Foreskin keratinocyte (primary cell): ENCODE measurements at places on chromosomes 13 and 19. TPM values are rescaled to one million over a fixed set of nuclear protein-coding genes. Genes with fewer than 3 reads are reported as not detected.

DNA sequence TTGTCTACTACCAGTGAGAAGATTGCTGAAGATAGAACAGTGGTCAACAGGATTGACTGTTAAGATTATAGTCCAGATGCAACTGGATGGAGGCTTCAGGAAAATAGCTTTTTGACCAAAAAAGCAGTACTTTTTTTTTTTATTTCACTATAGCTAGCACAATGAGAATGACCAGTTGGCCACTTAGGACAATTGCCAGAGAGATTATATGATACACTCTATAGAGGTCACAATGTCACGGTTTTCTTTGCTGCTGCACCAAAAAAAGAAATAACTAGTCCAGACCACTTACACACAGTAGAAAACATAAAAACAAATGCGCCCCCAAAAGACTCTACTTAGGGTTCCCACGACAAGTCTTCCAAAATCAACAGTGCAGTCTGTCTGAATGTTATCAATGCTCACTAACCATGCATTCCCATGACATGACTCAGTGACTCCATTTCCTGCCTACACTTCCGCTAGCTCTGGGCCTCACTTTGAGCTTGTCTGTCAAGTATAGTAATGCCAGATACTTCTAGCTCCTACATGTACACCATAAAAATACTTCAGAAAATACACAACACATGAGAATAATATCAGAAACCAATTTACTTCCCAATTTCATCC, 209.1 kb upstream of the STARD13 start:
- DNase-seq = peak; percentile 83

- no peak for DNase-seq
Measured at GRCh38 chr13:44735806-44736205, 159.7 kb upstream of the TSC22D1 start.

DNA sequence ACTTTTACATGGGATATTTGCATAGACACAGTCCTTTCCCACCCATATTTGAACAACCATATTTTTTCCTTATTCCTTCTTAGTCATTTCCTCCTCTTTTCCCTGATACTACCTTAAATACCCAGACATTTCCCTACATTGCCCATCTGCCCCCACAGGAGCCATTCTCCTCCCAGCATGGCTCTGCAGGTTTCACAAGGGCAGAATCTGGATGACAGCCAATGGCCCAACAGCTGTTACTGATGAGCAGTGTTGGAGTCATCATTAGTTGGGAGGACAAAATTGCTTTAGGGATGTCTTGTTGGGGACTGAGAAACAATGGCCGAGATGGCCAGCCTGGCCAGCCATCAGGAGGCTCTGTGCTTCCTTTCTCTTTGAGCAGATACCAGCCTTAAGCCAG, 209.5 kb downstream of the KLF5 start:
- peak; percentile 88 for DNase-seq

- DNase-seq = peak; percentile 91
Measured at GRCh38 chr19:43078311-43078710, 4.2 kb downstream of the PSG2 start.

- DNase-seq = no peak
Measured at GRCh38 chr19:51627491-51628138, 2.6 kb downstream of the SIGLEC5 start.

- DNase-seq = no peak
Measured at GRCh38 chr19:7007859-7008258, 13.4 kb downstream of the MBD3L2B start.

DNA sequence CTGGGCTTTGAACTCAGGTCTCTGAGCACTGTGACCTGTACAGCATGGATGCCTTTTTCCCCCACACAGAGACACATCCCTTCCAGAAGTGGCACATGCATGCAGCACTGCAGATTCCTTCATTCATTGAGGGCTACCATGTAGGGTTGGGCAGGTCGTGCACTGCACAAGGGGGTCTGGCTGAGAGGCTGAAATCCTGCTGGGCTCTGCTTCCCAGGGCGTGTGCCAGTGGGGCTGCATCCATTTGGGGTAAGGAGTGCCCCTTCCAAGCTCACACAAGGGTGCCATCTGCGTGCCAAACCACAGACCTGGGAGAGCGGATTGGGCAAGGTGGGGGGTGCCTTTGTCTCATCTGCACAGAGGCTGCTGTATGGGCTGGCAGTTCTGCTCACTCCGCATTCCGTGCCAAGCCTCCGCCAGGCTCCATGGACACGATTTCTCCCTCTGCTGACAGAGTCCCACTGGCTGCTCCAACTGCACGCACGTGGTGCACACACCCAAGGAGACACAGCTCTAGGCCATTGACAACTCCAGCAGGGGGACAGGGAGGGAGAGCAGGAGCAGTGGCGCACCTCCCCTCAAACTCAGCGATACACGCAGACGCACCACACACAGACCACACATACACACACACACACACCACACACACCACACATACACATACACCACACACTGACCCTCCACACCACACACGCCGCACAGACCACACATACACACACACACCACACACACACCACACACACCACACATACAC, 4.5 kb upstream of the SHISA7 start:
- DNase-seq = peak; percentile 44

- no peak for DNase-seq
Measured at GRCh38 chr19:50244695-50245094, 41.3 kb downstream of the MYH14 start.

GRCh38 chr13:29572575-29572974, 22.9 kb downstream of the SLC7A1 start:
- DNase-seq = no peak

DNA sequence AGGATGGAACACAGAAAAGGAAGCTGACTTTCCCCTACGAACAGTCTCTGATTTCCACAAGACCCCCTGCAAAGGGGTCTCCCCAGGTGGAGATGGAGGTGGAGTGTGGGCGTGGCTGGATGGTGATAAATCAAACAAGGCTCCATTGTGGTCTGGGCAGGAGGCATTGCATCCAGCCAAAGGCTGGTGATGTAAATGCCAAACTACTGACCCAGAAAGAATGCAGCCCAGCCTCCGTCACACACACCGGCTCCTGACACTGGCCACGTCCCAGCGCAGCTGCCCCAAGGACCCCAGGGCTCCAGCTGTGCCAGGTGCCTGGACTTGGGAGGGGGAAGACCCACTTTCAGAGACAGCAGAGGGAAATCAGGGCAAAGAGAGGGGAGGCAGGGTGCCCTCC, 6.3 kb downstream of the SLC7A1 start:
- no peak for DNase-seq

DNA sequence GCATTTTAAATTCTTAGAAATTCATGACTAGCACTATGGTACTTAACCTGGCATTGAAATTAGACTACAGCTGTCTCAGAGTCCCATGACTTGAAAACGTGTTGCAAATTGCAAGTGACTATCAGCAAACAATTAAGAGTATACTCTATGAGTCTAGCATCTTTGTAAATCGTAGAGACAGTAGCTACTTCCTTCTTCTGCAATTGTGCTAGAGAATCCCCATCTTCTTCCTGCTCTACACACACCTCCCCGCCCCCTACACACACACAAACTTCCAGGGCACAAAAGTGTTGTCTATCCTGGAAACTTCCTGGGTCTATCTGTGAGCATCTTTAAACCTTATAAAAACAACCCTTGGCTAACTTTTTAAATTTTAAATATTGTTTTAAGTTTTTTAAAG, 35.2 kb upstream of the MIR17HG start:
- DNase-seq = no peak

DNA sequence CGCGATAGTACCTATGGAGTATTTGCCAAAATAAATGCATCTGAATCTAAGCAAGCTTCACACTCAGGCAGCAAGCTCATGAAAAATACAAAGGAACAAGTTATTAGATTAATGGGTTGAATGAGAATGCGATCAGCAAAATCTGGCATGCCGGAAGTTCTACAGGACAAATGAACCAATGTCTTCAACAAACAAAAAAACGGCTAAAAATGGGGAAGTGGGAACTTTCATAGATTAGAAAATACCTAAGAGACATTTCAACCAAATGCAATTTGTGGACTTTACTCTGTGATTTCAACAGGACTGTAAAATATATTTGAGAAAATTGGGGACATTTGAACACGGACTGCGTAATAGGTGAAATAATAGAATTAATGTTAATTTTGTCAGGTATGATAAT, 22.4 kb upstream of the RNASEH2B start:
- no peak for DNase-seq

GRCh38 chr13:33052506-33053280, 36.5 kb downstream of the KL start:
- DNase-seq = no peak

- DNase-seq = no peak
Measured at GRCh38 chr13:40182591-40182990, 483.9 kb downstream of the FOXO1 start.

- no peak for DNase-seq
Measured at GRCh38 chr19:29402563-29402962, 123.2 kb upstream of the VSTM2B start.

- DNase-seq = peak; percentile 53
Measured at GRCh38 chr13:86000546-86000945, 201.3 kb upstream of the SLITRK6 start.

DNA sequence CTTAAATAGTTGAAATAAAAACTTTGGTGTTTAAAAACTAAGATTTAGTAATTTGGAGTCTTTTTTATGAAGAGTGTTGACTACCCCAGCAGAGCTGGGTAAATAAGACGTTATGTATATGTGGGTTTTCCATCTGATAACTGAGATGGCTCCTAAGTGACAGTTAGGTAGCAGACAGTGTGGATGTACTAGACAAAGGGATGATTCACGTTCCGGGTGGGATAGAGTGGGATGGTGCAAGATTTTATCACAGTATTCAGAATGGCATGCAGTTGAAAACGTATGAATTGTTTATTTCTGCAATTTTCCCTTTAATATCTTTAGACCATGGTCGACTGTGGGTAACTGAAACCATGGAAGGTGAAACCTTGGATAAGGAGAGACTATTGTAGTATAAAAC, 50.4 kb downstream of the NAA16 start:
- no peak for DNase-seq

- no peak for DNase-seq
Measured at GRCh38 chr13:113558461-113558860, 26.1 kb upstream of the TFDP1 start.

DNA sequence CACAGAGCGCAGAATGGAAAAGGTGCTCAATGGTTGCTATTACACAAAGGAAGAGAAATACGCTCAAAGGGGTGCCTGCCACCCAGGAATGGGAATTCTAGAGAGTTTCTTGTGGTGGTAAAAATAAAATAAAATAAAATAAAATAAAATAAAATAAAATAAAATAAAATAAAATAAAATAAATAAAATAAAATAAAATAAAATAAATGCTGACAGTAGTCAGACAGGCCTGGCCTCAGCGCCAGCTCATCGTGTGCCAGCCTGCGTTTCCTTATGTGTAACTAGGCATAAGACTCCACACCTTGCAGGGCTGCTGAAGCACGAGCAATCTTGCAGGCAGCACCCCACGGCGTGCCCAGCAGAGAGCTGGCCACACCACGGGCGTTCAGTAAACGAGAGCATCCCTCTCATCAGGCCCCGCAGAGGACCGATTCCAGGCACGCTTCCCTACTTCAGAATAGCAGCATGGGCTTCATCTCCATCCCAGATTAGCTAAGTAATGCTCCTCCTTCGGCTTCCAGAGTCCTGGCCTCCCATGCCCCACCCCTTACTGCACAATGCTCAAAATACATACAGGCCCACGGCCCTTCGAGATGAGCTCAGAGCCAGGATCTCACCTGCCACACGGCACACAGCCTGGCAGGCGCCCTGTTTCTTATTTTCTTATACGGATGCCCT, 5.6 kb downstream of the NAPA start:
- DNase-seq = no peak

DNA sequence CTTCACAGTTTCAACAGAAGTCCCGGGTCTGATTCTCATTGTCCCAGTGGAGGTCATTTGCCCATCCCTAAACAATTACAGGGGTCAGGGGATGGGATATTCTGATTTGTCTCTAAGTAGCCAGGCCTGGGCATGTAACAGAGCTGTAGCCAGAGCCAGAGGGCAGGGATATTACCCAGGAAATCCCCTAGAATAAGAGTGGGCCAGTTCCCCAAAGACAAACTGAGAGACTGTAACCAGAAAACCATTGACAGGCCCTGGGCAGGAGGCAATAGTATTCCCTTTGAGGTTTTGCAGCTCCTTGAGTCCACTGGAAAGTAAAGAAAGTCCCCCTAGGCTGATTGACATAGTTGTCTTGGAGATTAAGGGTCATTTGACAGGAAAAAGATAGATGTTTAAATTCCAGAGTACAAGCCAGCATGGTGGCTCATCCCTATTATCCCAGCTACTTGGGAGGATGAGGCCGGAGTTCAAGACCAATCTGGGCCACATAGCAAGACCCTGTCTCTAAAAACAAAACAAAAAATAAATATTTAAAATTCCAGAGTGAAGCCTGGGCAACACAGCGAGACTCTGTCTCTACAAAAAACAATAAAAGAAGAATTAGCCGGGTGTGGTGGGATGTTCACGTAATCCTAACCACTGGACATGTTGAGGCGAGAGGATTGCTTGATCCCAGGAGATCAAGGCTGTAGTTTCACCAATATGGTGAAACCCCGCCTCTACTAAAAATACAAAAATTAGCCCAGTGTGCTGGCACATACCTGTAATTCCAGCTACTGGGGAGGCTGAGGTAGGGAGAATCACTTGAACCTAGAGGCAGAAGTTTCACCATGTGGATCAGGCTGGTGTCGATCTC, 1.9 kb upstream of the SDHAF1 start:
- DNase-seq = peak; percentile 50

- DNase-seq = no peak
Measured at GRCh38 chr13:77724092-77724491, 26.6 kb downstream of the SLAIN1 start.

CABP5 gene
- not detected in 2 replicates for total RNA-seq

PBX4 gene
- 1.9 and 2.3 TPM in 2 replicates for total RNA-seq

GPR18 gene
- total RNA-seq = not detected in 2 replicates

NHLRC3 gene
- 8.3 and 9.0 TPM in 2 replicates for total RNA-seq

SIRT6 gene
- 19.6 and 21.6 TPM in 2 replicates for total RNA-seq

FFAR3 gene
- not detected in 2 replicates for total RNA-seq

IRS2 gene
- total RNA-seq = 4.3 and 4.5 TPM in 2 replicates

OR7C1 gene
- total RNA-seq = not detected in 2 replicates

MAP3K10 gene
- 8.7 and 9.2 TPM in 2 replicates for total RNA-seq

IFI30 gene
- total RNA-seq = 22.0 and 22.7 TPM in 2 replicates

KANK2 gene
- total RNA-seq = 12.3 and 14.5 TPM in 2 replicates

VAV1 gene
- 0.14 and 0.34 TPM in 2 replicates for total RNA-seq

TJP3 gene
- not detected in 2 replicates for total RNA-seq

CNFN gene
- 5.4 and 6.7 TPM in 2 replicates for total RNA-seq

PCDH9 gene
- 0.11 and 0.14 TPM in 2 replicates for total RNA-seq
